Activated CD4-positive, alpha-beta T cell treated with anti-CD3 and anti-CD28 coated beads, Interleukin-2, amount 50 U/mL, for 48 hours (primary cell): ENCODE measurements at places on chromosomes 2 and 18.

DNA sequence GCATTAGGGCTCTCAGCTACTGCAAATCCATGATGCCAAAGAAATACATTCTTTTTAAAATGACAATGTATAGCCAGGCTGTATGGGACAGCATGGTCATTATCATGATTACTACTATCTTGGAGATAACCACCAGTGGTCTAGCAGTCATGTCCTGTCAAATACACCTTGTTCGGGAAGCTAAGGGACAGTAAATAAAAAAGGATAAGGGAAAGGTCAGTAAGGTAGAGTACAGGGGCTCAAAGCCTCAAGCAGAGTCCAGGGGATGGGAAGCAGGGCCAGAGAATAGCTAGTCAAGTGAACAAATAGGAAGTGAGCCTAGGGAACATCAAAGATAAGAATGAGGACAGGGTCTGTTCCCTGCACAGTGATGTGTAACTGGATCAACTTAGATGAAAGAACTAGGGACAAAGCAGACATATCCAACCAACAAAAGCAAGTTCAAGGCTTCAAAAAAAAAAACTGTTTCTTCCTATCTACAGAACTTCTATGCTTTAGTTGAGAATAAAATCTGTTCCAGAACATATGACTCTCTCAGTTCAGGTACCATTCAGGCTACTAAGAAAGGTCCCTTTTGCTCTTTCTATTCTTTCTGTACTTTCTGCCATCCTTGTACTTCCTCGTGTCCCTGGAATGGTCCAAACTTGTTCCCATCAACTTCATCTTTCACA is 62.9 kb upstream of the EHBP1 start:
- no peak for DNase-seq

DNA sequence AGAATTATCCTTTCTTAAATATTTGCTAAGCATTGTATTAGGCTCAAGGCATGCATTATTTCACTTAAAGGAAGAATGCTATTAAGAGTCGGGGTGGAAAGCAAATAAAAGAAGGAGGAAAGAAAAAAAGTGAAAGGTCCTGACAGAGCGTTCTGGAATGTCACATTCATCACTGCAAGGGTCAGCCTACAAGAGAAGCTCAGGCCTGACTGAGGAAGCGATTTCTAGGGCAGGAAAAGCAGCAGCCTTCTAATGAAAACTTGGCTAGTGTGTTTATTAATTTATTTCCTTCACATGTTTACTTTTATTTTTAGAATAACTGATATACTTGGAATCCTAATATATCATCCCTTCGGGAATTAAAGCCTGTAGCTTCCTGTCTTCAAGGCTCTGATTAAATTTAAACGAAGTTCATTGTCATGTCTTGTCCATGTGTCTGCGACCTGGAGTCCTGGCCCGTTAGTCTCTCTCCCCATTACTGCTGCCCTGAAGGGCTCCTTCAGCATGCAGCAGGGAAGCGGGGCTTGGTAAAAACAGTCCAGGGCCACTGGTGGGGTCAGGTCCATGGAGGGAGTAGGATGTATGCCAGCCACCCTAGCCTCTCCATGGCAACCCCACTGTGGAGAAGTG is 119.2 kb upstream of the CCDC68 start:
- no peak for DNase-seq

- DNase-seq: no peak
Observed at GRCh38 chr2:10984418-10985135, 72.8 kb downstream of the KCNF1 start.

GRCh38 chr18:73087282-73087977 is 219.6 kb upstream of the NETO1 start:
- DNase-seq: no peak

DNA sequence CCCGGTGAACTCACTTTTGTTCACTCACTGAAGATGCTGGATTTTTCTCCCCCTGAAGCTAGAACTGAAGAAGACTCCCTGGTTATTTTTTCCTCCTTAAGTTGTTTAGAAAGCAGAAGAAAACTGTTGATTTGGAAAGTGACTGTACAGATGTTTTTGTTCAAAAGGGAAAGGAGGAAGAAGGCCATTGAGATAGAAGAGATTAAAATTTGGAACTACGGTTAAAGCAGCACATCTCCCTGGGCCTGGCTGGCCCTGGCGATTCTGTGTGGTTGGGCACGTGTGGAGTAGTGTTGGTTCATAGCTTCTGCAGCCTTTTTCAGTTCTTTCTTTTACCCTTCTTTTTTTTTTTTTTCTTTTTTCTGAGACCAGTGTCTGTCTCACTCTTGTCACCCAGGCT is 109.2 kb downstream of the MAP4K4 start:
- no peak for DNase-seq
